ENCODE measurements at places on chromosomes 1 and 21.
A peak's percentile ranks its signal among the peaks of the same experiment; 100 is the strongest.

GRCh38 chr1:81478219-81478618 is 322.5 kb upstream of the ADGRL2 start:
- DNase-seq, result no peak

- DNase-seq, result no peak
Observed at GRCh38 chr1:109112652-109113285, 1.1 kb upstream of the ELAPOR1 start.

DNA sequence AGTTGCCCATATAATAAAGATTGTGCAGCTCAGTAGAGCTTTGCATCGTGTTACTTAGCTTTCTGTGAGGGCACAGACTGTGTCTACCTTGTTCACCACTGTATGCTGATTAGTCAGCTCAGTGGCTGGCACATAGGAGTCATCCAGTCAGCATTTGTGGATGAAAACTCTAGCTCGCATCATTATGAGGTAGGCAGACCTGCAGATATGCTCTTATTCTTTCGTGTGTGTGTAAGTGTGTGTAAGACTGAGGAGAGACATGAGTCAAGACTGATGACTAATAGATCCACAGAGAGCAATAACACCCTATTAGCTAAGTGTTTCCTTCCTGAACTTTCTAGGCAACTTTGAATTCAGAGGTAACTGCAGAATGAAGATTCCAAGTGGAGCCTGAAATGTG is 17.1 kb downstream of the TTF2 start:
- no peak for DNase-seq

DNA sequence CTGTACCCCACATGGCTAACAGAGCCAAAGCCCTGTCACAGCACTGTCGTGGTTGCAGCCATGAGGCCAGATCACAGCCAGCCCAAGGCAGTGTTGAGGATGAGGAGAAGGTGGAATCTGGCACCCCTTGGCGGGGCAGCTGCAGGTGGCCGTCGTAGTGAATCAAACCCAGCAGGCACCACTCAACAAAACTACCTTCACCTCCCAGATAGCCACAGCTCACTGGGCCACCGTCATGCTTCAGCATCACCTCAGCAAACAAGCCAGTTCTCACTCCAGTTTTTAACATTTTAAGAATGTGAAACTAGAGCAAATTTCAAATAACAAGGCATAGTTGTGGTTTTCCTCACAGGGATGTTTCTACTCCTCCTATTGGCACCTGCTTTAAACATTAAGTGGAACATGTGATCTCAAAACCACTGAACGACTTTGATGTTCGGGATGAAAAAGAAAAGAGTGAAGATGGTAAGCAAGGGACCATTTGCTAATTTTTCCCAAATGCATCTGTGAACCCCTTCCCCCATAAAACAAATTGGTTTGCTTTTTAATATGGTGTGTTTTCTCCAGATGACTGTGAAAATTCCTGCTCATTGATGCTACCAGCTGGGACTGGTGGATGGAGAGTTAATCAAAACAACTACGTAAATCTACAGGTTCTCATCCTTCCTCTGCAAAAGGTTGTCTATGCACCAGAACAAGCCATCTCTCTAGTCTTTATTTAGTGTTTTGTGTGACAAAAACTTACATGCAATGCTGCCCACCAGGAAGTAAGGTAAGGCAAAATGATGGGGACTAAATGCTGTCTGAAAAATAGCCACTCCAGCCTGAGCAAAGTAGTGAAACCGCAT is 45.5 kb downstream of the TOR1AIP2 start:
- no peak for DNase-seq

- DNase-seq, result no peak
Observed at GRCh38 chr1:30912224-30912623, 3.7 kb upstream of the SDC3 start.

DNA sequence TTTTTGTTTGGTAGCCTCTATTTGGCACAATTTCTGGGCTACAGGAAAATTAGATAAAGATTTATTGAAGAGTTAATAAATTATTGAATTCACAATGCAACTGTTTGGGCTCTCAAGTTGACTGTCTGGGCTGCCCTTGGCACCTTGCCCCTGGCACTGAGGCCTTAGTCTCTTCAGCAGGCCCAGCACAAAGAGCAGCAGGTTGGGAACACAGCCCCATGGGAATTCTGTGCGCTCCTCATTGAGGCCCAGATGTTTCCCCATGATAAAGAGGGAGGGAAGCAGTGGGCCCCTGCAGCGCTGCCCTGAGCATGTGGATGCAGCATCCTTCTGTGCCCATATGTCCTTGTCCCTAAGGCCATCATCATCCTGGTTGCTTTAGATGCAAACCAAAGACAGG is 2.9 kb downstream of the CRNN start:
- no peak for DNase-seq

DNA sequence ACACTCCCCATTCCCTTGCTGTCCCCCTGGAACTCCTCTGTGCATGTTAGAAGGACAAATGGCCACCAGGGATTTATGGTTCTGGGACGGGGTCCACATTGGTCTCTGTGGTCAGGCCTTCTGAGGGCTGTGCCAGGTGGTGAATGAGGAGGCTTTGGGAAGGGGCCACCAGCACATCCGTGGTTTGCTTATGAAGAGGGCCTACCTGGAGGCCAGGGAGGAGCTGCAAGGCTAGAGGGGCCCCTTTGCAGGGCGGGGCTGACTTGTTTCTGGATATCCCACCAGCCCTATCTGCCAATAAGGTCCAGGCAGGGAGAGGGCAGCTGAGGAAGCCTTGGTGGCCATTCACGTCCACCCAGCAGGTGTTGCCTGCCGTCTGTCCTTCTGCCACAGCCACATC is 24.9 kb downstream of the KCNA10 start:
- DNase-seq, result no peak

DNA sequence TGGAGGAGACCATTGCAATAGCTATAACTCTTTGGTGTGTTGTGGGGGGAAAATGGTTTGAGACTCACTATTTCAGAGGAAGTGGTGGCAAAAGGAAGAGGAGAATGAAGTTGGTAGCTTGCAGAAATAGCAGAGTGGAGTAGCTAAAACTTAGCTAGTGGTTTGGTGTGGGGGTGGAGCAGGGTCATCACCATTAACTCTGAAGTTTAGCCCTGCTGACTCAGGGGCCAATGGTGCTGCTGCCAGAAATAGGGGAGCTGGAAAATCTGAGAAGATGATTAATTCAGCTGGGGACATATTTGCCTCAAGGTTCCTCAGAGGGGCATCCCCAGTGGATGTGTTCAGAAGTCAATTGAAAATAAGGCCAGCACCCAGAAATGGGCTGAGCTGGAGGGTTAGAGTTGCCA is 65.4 kb downstream of the RUNX1 start:
- DNase-seq, result no peak

DNA sequence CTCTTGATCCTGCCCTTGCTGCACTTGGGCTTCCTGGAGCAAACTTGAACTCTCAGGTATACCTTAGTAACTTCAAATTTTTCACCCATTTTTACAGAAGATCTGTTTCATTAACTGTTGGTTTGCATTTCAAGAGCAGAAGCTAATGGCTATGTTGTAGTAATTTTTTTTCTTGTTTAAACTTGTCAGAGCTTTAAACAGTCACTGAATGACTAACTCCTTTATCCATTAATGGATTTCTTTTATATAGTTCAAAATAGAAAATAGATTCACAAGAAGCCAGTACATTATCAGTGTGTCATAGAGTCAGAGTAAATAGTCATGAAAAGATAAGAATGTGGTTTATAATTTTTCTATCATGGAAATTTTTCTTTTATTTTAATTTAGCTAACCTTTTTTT is 13.6 kb downstream of the SRSF11 start:
- no peak for DNase-seq

DNA sequence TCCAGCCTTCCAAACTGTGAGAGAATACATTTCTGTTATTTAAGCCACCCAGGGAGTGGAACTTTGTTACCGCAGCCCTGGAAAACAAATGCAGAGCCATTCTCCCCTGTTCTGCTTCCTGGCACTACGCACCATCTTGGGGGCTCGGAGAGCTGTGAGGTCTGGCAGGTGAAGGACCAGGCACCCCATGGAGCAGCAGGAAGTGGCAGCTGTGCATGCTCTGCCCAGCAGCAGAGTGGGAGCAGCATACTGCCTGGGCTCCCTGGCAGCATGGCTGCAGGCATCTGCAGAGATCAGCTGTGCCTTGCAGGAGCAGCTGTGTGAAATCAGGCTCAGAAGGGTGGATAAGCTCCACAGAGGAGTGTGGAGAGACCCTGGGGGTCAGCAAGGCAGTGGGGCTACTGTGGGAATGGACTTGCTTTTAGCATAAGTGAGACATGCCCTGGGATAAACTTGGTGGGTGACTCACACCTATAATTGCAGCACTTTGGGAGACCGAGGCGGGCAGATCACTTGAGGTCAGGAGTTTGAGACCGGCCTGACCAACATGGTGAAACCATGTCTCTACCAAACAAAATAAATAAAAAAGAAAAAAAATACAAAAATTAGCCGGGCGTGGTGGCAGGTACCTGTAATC is 17.7 kb upstream of the ZSCAN20 start:
- DNase-seq, result no peak

GRCh38 chr1:32066489-32066873 is 6.3 kb upstream of the TMEM39B start:
- peak; percentile 97 for DNase-seq

DNA sequence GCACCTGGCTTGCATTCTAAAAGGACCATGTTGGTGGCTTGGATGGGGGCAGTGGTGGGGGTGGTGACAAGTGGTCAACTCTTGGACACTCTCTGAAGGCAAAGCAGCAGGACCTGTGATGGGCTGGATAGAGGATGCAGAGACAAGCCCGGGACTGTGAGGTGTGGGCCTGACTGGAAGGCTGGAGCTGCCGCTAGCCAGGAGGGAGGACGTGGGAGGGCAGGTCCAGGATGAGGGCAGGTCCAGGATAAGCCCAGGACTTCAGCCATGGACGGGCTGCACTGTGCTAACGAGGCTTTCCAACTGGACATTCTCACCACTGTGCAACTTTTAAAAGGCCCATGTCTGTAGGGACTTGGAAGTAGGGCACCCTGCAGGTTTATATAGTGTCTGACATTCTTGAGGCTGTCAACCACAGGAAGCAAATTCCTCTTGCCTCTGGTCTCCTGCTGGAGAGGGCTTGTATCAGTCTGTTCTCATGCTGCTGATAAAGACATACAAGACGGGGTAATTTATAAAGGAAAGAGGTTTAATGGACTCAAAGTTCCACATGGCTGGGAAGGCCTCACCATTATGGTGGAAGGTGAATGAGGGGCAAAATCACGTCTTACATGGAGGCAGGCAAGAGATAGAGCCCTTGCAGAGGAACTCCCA is 8.3 kb upstream of the C1orf167 start:
- DNase-seq, result no peak

GRCh38 chr21:18725653-18726052 is 322.1 kb upstream of the TMPRSS15 start:
- no peak for DNase-seq

- no peak for DNase-seq
Observed at GRCh38 chr1:18649693-18650370, 19.2 kb downstream of the PAX7 start.

GRCh38 chr21:39220150-39220549 is 36.9 kb upstream of the PSMG1 start:
- no peak for DNase-seq

DNA sequence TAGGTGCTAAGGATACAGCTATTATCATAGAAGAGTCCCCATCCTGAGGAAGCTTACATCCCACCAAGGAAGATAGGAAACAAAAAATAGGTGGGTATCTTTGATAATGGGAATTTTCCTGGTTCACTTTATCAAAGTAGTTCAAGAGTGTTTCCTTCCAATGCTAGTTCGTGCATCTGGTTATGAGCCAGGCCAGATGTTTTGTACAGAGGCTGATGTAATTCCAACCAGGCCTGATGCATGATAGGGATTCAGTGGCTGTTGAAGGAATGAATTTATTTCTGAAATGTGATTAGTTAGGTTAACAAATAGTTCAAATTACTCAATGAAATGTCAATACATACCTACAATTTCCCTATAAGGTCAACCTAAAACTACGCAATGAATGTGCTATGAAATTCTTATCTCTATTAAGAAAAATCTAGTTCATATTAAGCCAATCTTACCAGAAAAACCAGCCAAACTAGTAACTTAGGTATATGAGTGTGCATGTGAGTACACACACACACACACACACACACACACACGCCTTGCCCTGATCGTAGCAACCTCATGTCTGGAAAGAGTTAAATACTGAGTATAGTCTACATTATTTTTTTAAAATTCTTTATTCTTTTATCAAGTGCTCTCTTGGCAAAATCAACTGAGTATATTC is 9.5 kb upstream of the ZBTB18 start:
- no peak for DNase-seq

DNA sequence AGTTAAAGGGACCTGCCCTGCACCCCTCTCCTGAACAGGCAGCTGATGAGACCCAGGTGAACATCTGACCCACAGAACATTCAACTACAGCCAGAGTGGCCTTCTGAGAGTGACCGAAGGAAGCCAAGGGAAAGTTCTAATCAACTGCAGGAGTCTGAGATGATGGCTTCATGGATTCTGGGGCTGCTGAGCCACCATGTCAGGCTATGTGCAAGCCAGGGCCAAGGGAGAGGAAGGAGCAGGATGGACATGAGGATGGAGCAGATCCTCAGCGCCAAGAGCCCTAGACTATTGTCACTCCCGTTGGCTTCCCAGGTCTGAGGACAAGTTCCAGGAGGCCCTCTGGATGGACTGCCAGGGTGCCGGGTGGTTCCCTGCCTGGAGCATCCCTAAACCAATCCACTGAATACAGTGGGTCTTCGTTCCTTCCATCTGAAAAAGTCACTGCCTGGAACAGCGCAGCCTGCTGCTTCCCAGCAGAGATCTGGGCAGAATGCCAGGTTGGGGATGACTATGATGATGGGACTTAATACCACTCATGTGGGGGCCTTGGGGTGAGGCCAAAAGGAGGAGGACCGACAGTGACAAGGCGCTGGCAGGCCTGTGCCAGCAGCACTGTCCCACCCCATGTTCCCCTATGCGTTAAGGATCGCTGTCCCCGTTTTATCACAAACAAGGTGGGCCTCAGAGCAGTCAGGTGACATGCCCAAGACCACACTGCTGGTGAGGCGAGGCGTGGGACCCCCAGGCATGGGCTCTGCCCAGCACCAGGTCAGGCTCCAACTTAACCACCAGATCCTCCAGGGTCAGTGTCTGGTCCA is 19.8 kb downstream of the SPOCD1 start:
- no peak for DNase-seq

DNA sequence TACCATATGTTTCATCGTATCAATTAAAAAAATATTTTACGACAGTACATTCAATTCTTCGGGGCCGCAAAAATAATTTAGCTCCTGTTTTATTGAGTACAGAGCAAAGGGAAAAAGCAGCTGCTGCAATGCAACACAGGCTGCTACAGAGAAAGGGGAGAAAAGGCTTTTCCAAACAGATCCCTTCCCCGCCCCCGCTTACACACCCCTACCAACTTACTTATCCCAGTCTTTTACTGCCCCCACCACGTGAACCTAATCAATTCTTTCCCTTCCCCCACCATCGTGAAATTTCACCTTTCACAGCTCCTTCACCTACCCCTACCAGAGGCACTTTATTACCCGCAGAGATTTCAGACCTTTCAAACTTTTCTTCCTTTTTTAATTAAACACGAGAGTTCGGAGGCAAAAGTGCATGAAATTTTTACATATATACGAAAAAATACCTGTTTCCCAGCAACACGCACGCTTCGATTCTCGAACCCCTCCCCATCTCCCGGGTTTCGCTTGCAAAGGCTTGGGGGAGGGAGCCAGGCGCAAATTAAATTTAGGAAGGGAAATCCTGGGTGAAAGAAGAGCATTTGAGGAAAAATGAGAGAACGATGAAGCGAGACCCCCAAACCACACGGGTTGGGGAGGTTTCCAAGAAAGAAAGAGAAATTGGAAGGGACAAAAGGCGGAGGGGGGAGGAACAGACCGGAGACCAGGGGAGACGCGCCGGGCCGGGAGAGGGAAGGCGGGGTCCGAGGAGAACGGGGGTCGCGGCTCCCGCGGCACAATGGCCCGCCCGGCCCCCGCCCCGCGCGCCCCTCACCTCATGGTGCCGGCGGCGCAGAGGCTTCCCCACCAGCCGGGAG is 823 bp downstream of the ENAH start:
- no peak for DNase-seq

All from SIG-M5 (cell line).